ENCODE measurements at places on chromosomes 1 and 21.
A peak's percentile ranks its signal among the peaks of the same experiment; 100 is the strongest.

GRCh38 chr1:119321666-119322419 is 46.7 kb upstream of the HAO2 start:
- DNase-seq = no peak

DNA sequence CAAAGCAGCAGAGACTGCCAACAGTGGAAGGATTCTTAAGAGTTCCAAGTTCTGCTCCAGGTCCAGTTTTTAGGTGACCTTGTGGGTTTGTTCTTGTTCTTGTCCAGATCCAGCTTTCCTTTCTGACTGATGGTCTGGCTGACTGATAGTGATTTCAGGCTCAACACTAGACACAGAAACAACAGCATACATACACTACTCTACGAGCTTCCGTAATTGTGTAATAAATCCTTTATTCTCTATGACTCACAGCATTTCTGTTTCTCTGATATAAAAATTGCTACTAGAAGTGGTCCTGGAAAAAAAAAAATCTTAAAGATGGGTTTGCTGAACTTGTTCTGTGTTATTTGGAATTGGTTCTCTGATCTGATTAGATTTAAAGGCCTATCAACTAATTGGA is 62.2 kb upstream of the PTCH2 start:
- DNase-seq = no peak

- DNase-seq = no peak
These were observed 16.6 kb downstream of the BCAR3 start for GRCh38 chr1:93665015-93665414.

DNA sequence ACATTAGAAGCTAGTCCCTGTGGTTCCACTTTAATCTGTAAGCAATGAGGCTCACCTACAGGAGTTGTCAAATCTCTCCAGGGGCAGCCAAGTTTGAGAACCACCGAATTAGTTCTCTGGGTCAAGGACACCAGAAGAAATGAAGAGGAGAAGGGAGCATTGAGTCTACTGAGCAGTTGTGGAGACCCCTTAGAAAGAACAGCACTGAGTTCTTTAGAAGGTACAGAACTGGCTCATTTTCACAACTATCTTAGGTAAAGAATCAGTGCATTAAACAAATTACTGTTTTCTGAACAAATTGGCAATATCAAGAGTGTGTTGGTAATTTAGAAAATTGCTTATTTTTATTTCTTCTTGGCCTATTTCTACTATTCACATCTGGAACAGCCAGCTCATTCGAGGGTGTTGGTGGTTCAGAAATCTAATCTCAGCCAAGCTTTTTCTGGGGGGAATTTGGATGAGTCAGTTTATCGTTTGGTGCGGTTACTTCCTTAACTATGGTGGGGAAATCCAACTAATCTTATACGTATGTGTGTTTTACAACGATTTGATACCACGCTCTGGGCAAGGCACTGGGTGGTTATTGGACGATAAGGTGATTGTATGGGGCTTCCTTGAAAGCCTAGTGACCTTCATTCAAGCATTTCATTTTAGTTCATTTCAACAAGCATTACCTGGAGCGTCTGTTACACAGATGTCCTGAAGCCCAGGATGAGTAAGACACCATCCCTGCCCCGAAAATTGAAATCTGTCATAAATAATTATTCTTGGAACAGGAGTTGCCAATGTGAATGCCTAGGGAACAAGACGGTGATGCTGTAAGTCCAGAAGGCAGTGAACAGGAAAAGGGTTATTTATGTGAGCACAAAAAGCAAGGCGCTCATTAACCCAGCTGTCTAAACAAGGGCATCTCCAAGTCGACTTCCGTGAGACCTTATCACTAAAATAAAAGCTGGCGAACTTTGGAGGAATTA is 52.0 kb upstream of the TMPRSS2 start:
- DNase-seq = no peak

GRCh38 chr1:32969566-32969965 is 5.0 kb upstream of the RNF19B start:
- DNase-seq = no peak

DNA sequence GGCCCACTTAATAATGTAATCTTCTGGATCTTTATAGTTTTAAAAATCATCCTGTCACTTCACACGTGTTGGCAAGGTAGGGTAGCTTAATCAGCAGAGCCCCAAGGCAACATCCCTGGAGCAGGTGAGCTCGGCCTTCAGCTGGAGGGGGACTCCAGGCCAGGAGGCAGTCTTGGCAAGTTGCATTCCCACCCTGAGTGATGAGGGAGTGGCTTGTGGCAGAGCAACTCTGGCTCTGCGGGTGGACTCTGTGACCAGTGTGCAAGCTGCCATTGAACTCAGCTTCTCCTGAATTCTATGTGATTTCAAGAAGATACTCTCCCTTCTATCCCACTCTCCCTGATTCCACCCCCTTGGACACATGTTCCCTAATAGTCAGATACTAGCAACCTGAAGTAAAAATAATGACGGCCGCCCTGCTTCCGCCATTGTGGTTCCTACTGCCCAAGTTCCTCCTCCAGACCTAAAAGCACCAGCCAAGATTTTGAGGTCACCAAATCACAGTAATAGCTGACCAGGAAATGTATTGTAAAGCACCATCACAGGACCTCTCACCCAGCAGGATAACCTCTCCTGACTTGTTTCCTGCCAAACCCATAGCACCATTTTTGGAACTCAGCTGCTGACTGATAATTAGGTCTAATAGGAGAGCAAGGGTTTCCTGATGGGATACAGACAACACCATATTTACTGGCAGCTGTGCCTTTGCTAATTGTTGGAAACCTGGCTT is 11.5 kb upstream of the LYST start:
- no peak for DNase-seq

GRCh38 chr1:116078699-116079223 is 32.4 kb upstream of the MAB21L3 start:
- no peak for DNase-seq

- no peak for DNase-seq
These were observed 57.4 kb downstream of the ARID4B start for GRCh38 chr1:235270625-235271024.

DNA sequence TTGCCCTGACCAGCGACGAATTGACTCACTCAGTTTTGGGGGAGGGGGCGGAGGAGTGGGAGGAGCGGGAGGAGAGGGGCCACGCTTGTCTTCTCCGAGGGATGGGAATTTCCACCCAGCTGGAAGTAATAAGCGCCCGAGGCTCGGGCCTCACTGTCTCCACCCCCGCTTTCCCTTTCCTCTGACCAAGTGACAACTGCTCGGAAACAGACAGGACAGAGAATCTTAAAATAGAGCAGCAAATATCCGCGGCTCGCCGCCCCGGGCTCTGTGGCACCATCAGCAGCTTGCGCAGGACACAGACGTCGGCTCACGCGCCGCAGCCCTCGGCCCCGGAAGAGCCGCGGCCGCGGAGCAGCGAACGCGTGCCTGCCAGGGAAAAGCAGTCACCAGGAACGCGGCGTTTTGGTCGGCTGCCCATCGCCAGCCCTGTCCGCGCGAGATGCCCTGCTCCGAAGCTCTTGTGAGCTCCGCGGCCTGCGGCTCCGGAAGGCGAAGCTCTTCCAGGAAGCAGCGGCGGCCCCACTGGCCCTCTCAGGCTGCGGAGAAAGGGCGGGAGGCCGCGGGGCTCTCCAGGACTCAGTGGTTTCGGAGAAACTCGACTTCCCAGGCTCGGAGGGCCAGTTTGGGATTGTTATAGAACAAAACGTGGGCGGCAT is 10.7 kb upstream of the RGS16 start:
- DNase-seq = no peak

DNA sequence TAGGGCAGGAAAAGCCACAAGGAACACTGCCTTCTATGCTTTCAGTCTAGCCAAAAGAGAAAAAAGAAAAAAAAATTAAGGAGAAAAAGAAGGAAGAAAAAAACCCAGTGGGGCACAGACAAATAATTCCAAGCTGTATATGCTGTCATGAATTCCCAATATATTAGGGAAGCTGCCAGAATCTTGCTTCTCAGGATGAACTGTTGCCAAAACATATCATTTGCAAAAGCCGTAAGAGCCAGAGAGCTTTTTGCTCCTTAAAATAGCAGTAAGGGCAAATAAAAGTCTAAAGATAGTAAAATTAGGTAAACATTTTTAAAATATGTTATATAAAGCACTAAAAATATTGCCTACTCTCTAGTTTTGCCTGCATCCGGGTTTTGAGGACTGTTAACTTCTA is 52.1 kb downstream of the PGM1 start:
- no peak for DNase-seq

DNA sequence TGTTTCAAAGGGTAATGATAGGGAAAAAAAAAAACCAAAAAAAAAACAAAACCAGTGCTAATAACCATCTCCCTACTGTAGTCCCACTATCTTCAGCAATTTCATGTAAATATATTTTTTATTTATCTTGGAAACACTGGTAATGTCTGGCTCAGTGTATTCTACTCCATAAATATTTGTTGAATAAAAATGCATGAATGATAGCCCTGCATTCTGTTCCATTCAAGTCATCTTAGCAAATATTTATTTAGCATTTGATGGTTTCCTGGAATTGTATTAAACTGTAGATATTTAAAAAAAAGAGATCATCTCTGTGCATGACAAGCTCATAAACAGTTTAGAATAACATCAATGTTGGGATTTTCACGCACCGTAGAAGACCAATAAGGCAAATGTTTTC is 24.2 kb downstream of the IL23R start:
- DNase-seq = no peak

DNA sequence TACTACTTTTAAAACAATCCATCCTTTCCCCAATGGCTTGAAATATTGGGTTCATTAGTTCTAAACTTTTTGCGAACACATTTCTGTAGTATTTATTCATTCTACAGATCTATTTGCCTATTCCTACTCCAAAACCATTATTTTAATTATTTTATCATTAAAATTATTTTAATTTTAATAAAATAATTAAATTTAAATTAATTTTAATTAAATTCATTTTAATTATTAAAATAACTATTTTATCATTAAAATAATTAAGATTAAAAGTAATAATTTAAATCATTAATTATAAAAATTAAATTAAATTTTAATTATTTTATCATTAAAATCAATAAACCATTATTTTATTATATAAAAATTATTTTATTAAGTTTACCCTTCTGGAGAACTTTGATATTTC is 15.6 kb downstream of the EDEM3 start:
- no peak for DNase-seq

GRCh38 chr1:236751385-236751784 is 43.7 kb upstream of the MTR start:
- DNase-seq = no peak

DNA sequence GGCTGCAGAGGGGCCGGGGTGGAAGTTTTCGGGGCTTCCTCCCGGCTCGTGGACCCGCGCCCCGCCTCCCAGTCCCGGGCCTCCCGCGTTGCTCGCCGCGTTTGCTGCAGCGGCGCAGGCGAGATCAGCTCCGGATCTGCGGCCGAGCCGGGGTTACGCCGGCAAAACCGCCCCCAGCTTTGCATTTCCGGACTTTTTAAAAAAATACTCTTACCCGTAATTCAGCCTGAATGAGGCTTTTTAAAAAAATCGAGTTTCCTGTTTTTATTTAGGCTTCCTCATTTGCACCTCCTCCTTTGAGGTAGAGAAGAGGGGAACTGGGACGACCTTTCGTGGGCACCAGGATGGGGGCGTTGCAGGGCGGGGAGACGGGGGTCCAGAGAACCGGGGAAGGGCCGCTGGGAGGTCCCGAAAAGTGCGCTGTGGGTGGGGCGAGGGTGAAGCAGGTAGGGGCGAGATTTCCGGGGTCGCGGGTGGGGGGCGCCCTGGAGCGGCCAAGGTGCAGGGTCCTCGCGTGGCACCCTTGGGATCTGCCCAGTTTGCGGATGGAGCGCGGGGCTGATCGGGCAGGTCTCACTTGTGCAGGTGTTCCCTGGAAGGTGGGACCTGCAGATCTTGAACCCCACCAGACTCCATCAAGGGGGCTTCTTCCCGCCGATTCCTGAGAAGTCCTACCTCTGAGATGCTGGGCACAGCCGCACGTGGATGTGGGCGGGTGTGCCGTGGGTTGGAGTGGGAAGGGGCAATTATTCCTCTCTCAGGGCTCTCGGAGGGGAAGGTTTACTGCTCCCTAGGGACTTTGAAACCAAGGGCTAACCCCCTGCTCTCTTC is 1.1 kb downstream of the PIK3CD start:
- DNase-seq = peak; percentile 62

GRCh38 chr1:184310157-184310819 is 76.5 kb upstream of the C1orf21 start:
- no peak for DNase-seq

GRCh38 chr1:85137660-85138059 is 63.2 kb downstream of the SYDE2 start:
- DNase-seq = no peak

DNA sequence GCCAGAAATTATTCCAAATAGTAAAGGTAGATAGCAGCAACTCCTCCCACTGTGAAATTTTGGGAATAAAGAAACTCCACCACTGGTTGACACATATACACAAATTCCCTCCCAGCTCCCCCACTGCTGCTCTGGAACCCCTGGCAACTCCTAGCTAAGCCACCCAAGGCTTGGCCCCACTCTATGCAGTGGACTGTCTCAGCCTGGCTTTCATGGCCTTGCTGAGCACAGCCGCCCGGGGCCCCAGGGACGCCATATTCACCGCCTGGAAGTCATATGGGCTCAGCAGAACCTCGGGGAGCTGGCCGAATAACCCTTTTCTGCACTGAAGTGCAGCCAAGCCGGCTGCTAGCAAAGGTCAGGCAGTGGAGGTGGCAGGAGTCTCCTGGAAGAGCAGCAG is 15.4 kb upstream of the RBM34 start:
- DNase-seq = no peak

DNA sequence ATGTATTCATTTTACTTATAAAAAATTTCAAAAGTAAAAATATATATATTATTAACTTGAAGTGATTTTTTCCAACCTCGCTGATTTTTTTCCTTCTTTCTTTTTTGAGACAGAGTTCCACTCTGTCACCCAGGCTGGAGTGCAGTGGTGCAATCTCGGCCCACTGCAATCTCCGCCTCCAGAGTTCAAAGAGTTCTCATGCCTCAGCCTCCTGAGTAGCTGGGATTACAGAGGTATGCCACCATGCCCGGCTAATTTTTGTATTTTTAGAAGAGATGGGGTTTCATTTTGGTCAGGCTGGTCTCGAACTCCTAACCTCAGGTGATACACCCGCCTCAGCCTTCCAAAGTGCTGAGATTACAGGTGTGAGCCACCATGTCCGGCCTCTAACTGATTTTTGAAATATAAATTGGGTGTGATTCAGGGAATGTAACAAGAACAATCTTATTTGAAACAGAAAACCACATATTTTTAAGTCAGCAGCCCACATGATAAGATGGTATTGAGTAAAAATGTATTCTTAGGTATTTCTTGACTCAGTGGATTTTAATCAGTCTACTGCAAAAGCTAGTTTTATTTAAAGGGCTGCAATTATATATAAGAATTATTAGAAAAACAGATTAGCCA is 30.0 kb downstream of the ZBTB8B start:
- DNase-seq = no peak
